ENCODE measurements at places on chromosomes 6 and 20.

GRCh38 chr6:122947355-122947754 is 48.7 kb upstream of the CLVS2 start:
- H3K4me3 ChIP-seq = no peak overlapping the region
- no peak overlapping the region for H3K27ac ChIP-seq
- H3K27me3 ChIP-seq = no peaks in the 10 kb centered on the region
- no peaks in the 10 kb centered on the region for H3K4me1 ChIP-seq
- peak; percentile 36 for DNase-seq

DNA sequence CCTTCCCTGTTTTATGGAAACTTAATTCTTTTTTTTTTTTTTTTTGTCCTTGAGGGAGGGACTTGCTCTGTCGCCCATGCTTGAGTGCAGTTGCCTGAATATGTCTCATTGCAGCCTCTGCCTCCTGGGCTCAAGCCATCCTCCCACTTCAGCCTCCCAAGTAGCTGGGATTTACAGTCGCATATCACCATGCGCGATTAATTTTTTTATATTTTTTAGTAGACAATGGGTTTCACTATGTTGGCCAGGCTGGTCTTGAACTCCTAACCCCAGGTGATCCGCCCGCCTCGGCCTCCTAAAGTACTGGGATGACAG is 654 bp downstream of the TMEM14C start:
- peak overlapping the region; percentile 93 for H3K4me3 ChIP-seq
- no peaks in the 10 kb centered on the region for H3K27me3 ChIP-seq
- H3K36me3 ChIP-seq = peaks cover 8% of the 10 kb centered on the region
- peaks cover 16% of the 10 kb centered on the region for H3K4me1 ChIP-seq
- DNase-seq = no peak

GRCh38 chr6:13908955-13909381 is 15.8 kb upstream of the RNF182 start:
- H3K27me3 ChIP-seq = no peaks in the 10 kb centered on the region
- no peak overlapping the region for H3K27ac ChIP-seq
- H3K4me3 ChIP-seq = no peak overlapping the region
- H3K4me1 ChIP-seq = peaks cover 2% of the 10 kb centered on the region
- no peaks in the 10 kb centered on the region for H3K36me3 ChIP-seq
- peak; percentile 78 for DNase-seq

- DNase-seq = peak; percentile 64
- H3K4me1 ChIP-seq = no peaks in the 10 kb centered on the region
- no peak overlapping the region for H3K4me3 ChIP-seq
- H3K27ac ChIP-seq = no peak overlapping the region
- no peaks in the 10 kb centered on the region for H3K36me3 ChIP-seq
These were observed 59.8 kb upstream of the DEK start for GRCh38 chr6:18323935-18324705.

DNA sequence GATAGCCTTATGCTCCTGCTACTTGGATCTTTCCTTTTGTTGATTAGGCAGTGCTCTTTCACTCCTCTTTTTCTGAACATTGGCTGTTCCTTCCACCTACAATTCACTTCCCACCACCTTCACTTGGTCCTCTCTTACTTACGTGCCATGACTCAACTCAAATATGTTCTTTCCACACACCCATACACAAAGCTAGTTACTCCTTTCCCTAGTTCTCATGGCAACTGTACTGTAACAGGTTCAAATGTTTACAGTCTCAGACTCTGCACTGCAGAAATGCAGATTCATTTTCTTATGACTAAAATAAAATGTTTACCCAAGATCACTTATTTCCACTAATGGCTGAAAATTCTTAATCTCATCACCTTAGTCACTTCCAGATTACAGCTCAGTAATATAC is 174.0 kb upstream of the TSHZ2 start:
- H3K4me1 ChIP-seq = peaks cover 11% of the 10 kb centered on the region
- no peak for DNase-seq
- no peaks in the 10 kb centered on the region for H3K36me3 ChIP-seq
- H3K27ac ChIP-seq = no peak overlapping the region
- H3K4me3 ChIP-seq = no peak overlapping the region

- no peak for DNase-seq
- no peak overlapping the region for H3K4me3 ChIP-seq
- H3K4me1 ChIP-seq = no peaks in the 10 kb centered on the region
- no peaks in the 10 kb centered on the region for H3K36me3 ChIP-seq
These were observed 301.8 kb downstream of the FARS2 start for GRCh38 chr6:5563086-5563485.

DNA sequence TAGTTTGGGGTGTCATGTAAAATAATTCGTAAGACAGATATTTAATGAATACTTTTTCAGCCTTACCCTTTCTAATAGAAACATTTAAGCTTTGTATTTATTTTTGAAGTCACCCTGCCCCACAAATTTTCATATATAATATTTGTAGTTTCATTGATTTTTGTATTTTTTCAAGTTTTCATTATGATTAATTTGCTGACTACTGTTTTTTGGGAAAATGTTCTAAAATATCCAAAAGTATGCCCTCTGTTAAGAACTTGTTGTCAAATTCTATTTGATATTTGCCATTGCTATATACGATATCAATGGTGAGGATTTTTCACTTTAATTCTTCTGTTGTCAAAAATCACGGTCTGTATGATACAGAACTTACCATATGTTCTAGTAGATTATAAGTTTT is 793.9 kb upstream of the CITED2 start:
- no peaks in the 10 kb centered on the region for H3K4me1 ChIP-seq
- H3K36me3 ChIP-seq = no peaks in the 10 kb centered on the region
- H3K27me3 ChIP-seq = no peaks in the 10 kb centered on the region

DNA sequence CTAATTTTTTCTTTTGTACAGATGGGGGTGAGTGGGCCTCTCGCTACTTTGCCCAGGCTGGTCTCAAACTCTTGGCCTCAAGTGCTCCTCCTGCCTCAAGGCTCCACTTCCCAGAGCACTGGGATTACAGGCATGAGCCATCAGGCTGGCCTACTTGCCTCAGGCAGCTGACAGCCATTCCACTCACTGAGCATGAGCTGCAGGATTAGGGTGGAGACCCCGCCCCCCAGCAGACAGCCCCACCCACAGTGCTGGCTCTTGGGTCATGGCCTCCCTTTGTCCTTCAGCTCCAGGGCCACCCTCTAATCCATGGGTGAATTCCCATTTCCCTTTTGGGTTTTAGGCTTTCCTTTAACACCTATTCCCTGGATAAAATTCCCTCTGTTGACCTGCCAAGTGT is 82.1 kb downstream of the BFSP1 start:
- 0 out of 2 replicates have a peak, but pooled peaks cover 7% of the 10 kb centered on the region for H3K27me3 ChIP-seq
- DNase-seq = no peak
- H3K27ac ChIP-seq = no peak overlapping the region
- H3K36me3 ChIP-seq = no peaks in the 10 kb centered on the region

GRCh38 chr20:4135385-4136077 is 120.2 kb upstream of the RNF24 start:
- H3K27me3 ChIP-seq = no peaks in the 10 kb centered on the region
- peak overlapping the region; percentile 95 for H3K27ac ChIP-seq
- H3K4me3 ChIP-seq = no peak overlapping the region
- no peak for DNase-seq

DNA sequence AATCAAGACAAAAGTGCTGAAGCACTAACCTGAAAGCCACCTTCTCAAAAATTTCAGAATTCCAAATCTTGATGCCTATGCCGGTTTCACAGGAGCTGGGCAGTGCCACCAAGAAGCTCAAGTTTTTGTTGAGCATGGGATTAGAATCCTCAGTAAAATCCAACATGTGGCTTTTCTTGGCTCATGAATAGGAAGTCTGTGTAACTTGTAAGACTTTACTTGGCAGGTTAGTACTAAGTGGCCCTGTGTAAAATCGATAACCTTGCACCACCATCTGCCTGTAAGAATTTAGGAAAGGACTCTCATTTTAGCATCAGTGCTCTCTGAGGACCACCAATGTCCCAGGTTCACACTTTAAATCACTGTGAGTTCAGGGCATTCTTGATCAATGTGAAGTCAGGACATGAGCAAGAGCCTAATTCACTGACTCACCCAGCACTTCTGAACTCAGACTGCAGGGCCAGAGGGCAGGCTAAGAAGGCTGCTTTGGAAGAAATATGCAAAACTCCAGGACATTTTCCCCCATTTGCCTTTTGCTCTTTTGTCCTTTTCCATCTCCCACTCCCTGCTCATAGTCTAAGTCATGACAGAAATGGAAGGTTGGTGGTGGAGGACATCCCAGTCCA is 113.2 kb downstream of the EDN1 start:
- H3K4me1 ChIP-seq = peaks cover 4% of the 10 kb centered on the region
- H3K27ac ChIP-seq = no peak overlapping the region
- H3K4me3 ChIP-seq = no peak overlapping the region
- H3K27me3 ChIP-seq = no peaks in the 10 kb centered on the region

GRCh38 chr6:33139596-33140206 is 52.6 kb downstream of the COL11A2 start:
- H3K27me3 ChIP-seq = peaks cover 75% of the 10 kb centered on the region
- H3K27ac ChIP-seq = no peak overlapping the region
- H3K4me1 ChIP-seq = no peaks in the 10 kb centered on the region
- H3K36me3 ChIP-seq = no peaks in the 10 kb centered on the region
- H3K4me3 ChIP-seq = no peak overlapping the region
- DNase-seq = no peak

DNA sequence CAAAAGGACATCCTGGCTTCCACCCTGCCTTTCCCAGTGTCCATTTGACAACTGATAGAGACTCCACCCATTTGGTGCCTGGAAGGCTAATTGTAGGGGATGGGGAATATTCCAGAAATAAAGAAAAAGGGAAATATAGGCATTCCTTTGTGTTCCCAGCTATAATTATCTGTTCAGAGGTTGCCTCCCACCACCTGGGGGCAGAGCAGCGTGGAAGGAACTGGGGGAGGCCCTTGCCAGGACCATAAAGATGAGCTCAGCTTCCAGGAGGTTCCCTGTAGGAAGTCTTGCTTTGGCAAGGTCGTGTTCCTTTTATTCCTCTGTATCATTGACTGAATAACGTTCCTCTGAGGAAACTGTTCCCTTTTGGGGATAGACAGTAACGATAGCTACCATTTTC is 214.7 kb downstream of the TFAP2C start:
- H3K4me1 ChIP-seq = no peaks in the 10 kb centered on the region
- no peaks in the 10 kb centered on the region for H3K27me3 ChIP-seq
- no peaks in the 10 kb centered on the region for H3K36me3 ChIP-seq
- H3K4me3 ChIP-seq = no peak overlapping the region
- DNase-seq = no peak

DNA sequence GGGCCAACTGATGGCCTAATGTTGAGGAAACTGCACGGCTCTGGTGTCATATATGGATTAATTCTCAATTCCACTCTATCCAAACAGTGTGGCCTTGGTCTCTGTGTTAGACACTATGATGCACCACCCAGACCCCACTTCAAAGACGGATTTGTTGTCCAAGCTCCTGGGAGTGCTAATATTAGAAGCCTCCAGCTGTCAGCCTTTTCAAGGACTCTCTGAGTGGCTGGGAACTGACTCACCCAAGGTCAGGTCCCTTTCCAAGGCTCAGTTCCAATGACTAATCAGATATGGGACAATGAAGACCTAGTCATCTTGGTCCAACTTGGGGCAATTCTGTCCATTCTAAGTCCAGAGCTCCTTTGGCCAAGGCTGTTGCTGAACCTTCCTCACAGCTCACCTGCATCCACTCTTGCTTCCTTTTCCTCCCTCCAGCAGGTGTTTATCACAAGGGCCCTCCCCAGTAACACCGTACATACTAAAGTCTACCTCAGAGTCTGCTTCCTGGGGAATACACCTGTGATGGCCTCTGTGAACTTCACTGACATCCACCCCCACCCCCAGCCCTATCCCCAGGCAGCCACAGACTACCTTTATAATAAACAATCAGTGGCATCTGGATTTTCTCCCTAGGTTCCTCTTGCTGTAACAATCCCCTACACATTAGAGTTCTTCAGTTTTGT is 7.2 kb upstream of the IL20RA start:
- H3K27me3 ChIP-seq = no peaks in the 10 kb centered on the region
- H3K4me1 ChIP-seq = no peaks in the 10 kb centered on the region
- H3K4me3 ChIP-seq = no peak overlapping the region
- H3K27ac ChIP-seq = no peak overlapping the region

- peak overlapping the region; percentile 81 for H3K27ac ChIP-seq
- H3K36me3 ChIP-seq = no peaks in the 10 kb centered on the region
- peak overlapping the region; percentile 72 for H3K4me3 ChIP-seq
- DNase-seq = no peak
These were observed 2.1 kb downstream of the TFEB start for GRCh38 chr6:41733360-41733706.

DNA sequence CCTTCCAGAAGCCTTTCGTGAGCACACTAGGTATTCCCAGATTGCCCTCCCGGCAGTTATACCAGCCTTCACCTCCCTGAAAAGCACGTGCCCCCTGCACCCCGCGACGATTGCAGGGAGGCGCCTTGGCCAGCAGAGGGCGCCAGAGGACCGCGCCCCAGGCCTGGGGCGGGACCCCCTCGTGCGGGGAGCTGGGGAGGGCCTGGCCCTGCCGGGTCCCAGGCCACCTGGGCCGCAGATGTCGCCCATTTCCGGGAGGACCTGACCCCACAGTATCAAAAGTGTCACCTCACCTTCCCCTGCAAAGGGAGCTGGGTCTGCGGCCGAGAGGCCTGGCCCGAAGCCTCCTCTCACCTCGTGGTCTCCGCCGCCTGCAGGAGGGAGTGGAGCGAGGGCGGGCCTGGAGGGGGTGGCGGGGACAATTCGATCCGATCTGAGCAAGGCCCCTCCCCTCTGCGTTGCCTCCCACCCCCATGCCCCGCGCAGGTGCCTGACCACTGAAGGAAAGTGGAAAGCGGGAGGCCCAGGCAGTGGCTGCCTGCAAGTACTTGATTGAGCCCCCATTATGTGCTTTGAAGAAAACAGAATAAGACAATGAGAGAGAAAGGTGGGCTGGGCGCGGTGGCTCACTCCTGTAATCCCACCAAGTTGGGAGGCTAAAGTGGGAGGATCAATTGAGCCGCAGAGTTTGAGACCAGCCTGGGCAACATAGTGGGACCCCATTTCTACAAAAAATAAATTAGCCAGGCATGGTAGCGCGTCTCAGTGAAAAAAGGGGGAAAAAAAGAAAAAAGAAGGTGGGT is 3.5 kb upstream of the SNAI1 start:
- H3K4me3 ChIP-seq = peak overlapping the region; percentile 22
- no peaks in the 10 kb centered on the region for H3K27me3 ChIP-seq
- DNase-seq = peak; percentile 93
- no peak overlapping the region for H3K27ac ChIP-seq
- no peaks in the 10 kb centered on the region for H3K36me3 ChIP-seq
- peaks cover 17% of the 10 kb centered on the region for H3K4me1 ChIP-seq

Data from SK-N-SH (cell line).